ENCODE measurements at places on chromosomes 4 and X. TPM values are rescaled to one million over a fixed set of nuclear protein-coding genes. Genes with fewer than 3 reads are reported as not detected.

GRCh38 chr4:2812612-2813354, 19.9 kb downstream of the SH3BP2 start:
- DNase-seq, result no peak

Gene VCX3B
- not detected for total RNA-seq

Gene SFRP2
- total RNA-seq, result 119 TPM

DNA sequence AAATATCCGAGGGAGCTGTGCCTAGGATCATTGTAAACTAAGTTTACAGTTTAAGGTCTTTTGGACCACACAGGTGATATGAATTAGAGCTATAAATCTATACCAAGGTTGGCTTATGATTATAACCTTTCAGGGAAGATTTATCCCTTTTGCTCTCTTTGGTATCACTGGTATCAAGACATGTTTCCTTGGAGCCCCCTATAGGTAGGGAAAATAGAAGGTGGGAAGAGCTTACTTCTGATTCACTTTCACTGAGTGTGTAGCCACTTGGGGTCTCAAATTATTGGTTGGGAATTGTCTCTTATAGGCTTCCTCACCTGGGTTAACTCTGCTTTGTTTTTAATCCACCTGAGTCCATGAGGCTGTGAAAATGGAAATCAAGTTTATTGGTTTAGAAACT, 262.1 kb upstream of the NR3C2 start:
- DNase-seq, result no peak

Gene UGT2B15
- total RNA-seq, result 0.26 TPM

DNA sequence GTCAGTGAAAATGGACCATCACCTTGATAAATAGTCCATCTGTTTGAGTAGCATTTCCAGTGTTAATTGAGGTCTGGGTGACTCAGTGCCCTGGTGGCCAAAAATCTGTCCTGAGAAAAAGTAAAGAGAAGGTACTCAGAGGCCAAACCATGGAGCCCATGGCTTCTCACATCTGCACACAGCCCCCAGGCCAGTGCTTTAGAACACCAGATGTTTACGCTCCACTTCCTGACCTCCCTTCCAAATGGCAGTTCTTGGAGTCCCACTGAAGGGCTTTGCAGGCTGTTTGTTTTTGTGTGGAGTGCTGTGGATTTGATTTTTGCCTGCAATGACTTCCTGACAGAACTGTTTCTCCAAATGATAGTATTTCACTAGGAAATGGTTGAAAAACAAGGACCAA, 60.2 kb upstream of the GPC4 start:
- no peak for DNase-seq

Gene SHROOM2
- 5.8 TPM for total RNA-seq

Gene PPP1R2C
- total RNA-seq, result not detected

All from urinary bladder (tissue), 4 donors.